Spinal cord (tissue), 10 donors: ENCODE measurements at places on chromosomes 1 and 21. TPM values are rescaled to one million over a fixed set of nuclear protein-coding genes. Genes with fewer than 3 reads are reported as not detected.

The DCDC2B gene
- total RNA-seq: not detected

The TAL1 gene
- 5.6 TPM for total RNA-seq

The MAP1LC3C gene
- 1.9 TPM for total RNA-seq

The EEIG2 gene
- total RNA-seq: 30.9 TPM

The SYT2 gene
- total RNA-seq: 11.1 TPM

The TFF2 gene
- total RNA-seq: not detected

The CELA2B gene
- total RNA-seq: not detected

The DLGAP3 gene
- 8.4 TPM for total RNA-seq

The INKA2 gene
- 5.7 TPM for total RNA-seq

The DNAI4 gene
- 71.8 TPM for total RNA-seq
